ENCODE measurements at places on chromosomes 7 and 10.
A peak's percentile ranks its signal among the peaks of the same experiment; 100 is the strongest.

- DNase-seq: no peak
These were observed 40.4 kb downstream of the HDAC9 start for GRCh38 chr7:18535810-18536415.

- DNase-seq: no peak
These were observed 52.3 kb upstream of the TMEM229A start for GRCh38 chr7:124085179-124085578.

DNA sequence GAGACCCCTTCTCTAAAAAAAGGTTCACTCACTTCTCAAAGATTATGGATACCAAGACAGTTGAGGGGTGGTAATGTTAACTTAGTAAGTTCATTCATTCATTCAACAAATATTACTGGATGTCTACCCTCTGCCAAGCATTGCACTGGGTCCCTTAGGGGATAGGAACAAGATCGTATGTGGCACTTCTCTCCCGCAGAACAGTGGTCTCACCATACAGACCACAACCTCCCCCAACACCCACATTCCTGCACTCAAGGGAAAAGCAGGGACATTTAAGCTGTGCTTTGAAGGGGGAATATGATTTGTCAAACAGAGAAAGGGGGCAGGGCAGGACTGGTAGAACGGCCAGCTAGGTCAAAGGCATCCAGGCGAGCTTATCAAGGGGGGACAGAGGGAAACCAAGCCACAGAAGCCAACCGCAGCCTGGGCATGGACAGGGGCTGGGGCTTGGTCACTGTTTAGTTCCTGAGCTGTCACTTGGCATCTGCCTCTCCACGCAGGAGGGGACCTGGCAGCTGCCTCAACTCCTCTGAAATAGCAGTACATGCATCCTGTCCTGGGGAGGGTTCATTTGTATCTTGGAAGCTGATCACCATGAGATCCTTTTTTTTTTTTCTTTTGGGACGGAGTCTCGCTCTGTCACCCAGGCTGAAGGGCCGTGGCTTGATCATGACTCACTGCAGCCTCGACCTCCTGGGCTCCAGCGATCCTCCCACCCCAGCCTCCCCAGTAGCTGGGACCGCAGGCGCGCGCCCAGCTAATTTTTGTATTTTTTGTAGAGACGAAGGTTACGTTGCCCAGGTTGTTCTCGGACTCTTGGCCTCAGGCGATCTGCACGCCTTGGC is 949 bp upstream of the CLIP2 start:
- DNase-seq: no peak

DNA sequence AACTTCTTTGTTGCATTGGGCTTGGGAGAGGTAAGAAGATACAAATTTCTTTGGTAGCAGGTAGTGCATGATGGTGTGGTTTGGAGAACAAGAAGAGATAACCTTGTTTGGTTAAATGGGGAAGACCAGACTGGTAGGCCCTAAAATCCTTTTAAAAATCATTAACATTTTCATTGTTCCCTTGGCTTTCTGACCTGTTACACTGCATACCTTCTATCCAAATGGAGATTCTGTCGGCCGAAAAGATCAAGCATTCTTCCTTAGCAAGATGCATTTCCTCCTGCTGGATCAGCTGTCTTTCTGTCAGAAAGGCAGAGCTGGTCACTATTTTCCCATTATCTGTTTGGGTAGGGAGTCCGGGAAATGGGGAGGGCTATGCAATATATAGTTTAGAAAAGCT is 33.7 kb downstream of the AGK start:
- no peak for DNase-seq

GRCh38 chr10:6612371-6612770 is 32.3 kb upstream of the PRKCQ start:
- no peak for DNase-seq

DNA sequence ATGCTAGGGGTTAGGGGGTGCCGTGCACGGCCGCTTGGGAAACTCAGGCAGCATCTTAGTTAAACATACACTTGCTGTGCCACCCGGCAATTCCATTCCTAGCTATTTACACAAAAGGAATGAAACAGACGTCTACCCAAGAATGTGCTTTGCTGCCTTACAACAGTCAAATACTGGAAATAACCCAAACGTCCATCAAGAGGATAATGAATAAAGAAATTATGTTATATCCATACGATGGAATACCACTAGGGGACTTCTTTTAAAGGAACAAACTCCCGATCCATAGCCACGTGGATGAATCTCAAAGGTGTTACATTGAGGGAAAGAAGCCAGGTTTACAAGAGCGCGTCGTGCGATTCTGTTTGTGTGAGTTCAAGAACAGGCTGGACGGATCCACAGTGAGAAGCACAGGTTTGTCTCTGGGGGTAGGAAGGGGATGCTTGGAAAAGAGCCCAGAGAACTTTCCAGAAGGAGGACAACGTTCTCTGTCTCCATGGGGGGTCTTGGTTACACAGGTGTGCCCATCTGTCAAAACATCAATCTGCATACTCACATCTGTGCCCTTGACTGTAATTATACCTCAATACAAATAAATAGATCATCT is 41.8 kb downstream of the STK32C start:
- DNase-seq: no peak

DNA sequence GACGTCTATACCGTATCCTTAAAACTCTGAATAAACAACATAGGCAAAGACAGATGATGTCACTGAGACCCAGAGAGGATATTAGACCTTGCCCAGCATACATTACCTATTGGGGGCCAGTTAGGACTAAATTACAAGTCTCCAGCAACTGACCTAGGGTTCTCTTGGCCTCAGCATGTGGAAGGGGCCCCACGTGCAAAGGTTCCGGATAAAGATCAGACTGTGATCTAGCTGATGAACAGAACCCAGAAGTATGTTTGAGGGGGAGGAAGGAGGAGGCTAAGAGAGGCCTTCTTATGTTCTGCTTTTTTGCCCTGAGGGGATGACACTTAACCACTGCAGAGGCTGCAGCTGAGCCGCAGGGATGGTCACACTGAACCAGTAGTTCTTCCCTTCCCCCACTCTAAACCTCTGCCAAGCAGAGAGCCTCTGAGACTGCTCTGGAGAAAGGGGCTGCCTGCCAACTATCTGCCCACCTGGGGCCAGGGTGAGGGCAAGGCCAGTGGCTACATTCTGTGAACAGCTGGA is 24.0 kb upstream of the KMT2C start:
- peak; percentile 95 for DNase-seq

DNA sequence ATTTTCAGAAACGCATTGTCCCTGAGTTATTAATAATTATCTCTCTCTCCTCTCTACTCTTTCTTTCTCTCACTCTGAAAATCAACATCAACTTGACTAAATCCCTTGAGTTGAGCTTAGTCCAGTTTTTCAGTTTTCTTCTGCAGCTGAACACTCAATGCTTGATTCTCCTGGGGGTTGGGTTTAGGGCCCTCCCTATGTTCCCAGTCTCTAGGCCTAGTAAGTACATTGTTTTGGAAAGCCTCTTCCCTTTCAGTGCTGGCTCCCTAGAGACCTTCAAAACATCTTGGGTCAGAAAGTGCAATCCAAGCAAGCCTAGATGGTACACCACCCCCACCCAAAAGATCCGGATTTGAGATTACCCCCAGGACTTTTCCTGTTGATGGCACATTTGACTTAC is 488.5 kb downstream of the LRMDA start:
- no peak for DNase-seq

- DNase-seq: no peak
These were observed 82.2 kb downstream of the JCAD start for GRCh38 chr10:29977171-29977570.

GRCh38 chr7:136869001-136869961 is 829 bp downstream of the CHRM2 start:
- DNase-seq: no peak

GRCh38 chr7:106070201-106070551 is 41.9 kb downstream of the SYPL1 start:
- DNase-seq: no peak

- DNase-seq: peak; percentile 12
These were observed 238.7 kb downstream of the SEC23IP start for GRCh38 chr10:120131183-120131582.

GRCh38 chr10:59582780-59583179 is 126.9 kb downstream of the SLC16A9 start:
- DNase-seq: no peak

DNA sequence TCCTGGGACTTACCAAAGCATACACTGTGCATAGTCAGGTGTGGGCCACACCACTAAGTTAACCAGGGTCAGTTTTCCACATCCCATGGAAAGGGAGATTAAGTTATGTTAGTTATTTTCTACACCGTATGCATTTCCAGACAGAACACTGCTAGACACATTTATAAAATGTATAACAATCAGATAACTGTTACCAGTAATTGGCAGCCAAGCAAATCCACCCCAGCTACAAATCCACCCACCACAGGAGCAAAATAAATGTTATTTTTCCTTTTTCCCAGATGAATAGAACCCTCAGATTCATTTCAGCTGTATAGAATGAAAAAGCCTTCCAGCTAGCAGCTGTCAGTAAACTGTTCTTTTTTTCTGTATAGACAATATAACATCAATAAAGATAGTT is 256.9 kb upstream of the FZD1 start:
- DNase-seq: no peak

DNA sequence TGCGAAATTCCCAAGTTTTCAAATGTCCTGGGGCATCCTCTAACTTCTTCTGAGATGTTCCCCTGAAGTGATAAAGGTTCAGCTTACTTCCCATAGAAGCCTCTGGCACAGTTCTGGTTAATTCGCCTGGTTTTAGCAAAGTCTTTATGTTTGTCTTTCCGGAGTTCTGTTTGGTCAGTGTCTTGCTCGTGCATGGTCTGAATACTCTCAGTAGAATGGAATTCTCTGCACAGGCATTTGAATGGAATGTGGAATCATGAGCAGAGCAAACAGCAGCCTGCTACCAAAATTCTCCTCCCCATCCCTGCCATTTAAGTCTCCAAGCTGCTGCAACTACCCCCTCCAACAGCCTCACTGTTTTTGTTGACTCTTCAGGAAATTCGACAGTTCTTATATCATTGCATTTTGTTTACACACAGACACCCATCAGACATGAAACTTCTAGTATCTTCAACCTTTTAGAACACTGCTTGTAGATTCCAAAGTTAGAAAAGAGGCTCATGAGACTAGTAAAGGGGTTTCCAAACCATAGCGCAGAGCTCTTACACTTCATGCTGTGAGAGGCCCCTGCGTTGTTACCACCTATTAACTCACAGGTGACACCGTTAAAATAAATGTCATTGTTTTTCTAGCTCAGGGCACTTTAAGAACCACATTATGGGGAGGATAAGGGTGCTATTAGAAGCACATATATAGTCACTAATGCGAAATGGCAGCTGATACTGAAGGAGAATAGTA is 129.7 kb downstream of the PLCE1 start:
- DNase-seq: no peak

DNA sequence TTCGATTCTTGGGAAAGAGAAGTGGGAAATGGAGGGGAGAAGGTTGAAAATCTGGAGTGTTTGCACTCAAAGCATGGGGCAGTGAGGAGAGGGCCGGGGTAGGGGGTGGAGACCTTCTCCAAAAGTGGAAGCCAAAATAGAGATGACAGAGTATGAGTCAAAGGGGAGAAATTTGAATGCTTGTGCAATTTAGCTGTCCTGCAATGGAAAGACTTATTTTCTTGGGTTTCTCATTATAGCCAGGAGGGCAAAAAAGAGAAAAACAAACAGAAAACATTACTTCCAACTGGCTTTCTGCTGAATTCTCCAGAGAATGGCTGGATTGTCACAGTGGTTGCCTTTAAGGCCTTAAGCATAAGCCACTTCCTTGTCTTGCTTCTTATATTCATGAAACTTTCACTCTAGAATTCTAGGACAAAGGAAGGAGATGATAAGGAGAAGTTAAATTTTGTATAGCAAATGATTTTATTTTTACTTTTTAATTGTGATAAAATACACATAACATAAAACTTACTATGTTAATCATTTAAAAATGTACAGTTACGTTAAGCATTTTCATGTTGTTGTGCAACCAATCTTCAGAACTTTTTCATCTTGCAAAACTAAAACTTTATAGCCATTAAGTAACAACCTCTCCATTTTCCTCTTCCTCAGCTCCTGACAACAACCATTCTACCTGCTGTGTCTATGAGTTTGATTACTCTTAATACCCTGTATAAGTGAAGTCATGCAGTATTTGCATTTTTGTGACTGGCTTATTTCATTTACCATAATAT is 100.2 kb downstream of the GPR85 start:
- no peak for DNase-seq

DNA sequence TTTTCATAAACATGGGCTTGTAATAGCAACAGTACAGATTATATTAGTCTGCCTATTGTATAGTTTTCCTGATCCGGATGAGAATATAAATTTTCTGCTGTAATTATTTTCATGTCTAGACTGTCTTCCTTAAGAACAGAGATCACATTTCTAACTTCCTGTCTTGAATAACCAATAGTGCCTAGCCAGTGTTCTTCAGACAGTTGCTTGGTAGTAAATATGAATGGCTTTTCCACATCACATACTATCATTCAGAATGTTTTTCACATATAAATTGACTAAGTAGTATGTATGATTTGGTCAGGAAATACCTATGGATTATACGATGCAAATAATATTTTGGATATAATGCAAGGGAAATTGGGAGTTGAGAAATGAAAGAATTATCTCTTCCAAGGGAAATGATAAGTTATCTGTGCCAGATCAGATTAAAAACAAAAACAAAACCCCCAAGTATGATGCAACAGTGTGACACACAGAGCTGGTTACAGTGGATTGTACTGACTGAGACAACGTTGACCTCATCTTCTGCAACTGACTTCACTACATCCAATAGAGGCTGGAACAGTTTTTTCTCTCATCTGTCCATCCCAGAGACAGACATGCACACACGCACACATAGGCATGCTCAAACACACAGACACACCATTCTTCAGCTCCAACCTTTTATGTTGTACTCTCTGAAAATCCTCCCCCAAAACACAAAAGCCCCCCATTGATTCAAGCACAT is 16.4 kb downstream of the ITGA8 start:
- no peak for DNase-seq

DNA sequence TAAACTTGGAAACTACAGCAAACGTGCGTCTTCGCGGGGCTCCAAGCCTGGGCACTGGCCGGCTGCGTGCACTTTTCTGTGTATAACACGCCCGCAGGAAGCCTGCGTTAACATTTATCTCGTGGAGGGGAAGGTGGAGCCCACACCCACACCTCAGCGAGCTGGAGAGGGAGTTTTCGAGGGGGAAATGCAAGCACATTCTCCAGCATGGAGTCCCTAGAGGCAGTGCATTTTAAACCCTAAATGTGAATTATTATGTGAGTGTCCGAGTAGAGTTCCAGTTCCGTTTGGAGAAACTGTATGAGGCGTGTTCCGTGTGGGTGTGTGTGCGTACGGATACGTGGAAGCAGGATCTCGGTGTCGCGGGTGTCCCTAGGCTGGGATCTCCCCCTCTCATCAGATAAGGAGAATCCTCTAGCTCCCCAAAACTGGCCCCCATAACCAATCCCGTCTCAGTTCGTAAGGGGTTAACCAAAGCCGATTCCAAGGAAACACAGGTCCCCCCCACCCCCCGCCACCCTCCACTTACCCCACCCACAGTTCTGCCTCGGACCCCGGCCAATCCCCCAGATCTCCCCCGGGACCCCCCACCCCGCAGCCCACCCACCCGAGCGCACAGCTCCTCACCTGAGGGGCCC is 403 bp downstream of the CDK6 start:
- DNase-seq: peak; percentile 76

GRCh38 chr7:155483245-155483644 is 25.3 kb downstream of the EN2 start:
- no peak for DNase-seq

Data from Kasumi-1 (cell line).